ENCODE measurements at places on chromosomes 3 and 15.

DNA sequence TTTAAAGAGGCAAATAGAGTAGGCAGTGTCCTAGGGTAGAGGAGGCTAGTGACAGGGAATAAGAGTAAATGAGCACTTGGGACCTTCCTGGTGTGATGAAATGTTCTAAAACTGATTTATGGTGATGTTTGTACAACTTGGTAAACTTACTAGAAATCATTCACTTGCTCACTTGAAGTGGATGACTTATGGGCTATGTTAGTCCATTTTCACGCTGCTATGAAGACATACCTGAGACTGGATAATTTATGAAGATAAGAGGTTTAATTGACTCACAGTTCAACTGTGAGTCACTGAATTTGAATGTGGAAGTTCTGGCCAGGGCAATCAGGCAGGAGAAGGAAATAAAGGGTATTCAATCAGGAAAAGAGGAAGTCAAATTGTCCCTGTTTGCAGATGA lies 31.7 kb upstream of the DHX36 start:
- H3K27ac ChIP-seq, result no peak overlapping the region
- H3K4me3 ChIP-seq, result no peak overlapping the region
- H3K36me3 ChIP-seq, result no peaks in the 10 kb centered on the region
- no peak for DNase-seq
- no peaks in the 10 kb centered on the region for H3K27me3 ChIP-seq
- no peaks in the 10 kb centered on the region for H3K4me1 ChIP-seq

- no peak overlapping the region for H3K27ac ChIP-seq
- H3K4me3 ChIP-seq, result no peak overlapping the region
- H3K4me1 ChIP-seq, result no peaks in the 10 kb centered on the region
- DNase-seq, result no peak
Measured at GRCh38 chr15:54917312-54917711, 279.4 kb downstream of the RSL24D1 start.

DNA sequence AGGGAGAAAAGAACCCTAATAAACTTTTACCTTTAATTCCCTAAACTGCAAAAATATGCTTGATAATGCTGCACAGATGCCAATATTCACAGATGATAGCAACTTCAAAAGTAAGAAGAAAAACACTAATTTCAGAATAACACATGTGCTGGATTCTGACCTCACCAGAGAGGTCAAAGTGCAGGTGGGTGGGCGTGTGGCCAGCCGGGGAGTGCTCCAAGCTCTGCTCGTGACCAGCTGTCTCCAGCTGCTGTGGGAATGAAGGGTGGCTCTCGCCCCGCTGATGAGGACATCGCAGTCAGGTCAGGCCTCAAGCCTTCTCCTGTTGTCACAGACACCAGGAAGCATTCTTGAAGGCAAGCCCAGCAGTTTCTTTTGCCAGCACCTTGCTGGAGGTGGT lies 57.1 kb downstream of the ADAMTS17 start:
- H3K36me3 ChIP-seq, result peaks cover 9% of the 10 kb centered on the region
- H3K27ac ChIP-seq, result no peak overlapping the region
- no peaks in the 10 kb centered on the region for H3K27me3 ChIP-seq
- H3K4me1 ChIP-seq, result no peaks in the 10 kb centered on the region

DNA sequence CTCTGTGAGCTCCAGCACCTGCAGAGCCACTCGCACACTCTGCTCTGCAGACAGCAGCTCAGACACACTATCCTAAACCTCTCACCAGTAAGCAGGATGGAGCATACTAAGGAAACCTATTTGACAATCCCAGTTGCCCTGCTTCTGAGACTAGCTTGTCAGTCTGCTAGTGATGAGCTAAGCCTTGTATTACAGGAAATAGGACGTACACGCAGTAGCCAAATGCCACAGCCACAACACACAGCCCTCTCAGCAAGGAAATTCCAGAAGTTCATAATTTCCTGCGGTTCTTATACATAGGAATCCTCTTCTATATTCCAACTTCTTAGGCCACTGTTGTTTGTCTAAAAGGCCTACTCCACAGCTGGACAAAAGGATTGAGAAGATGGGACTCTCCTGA lies 74.5 kb downstream of the MYLK start:
- H3K27ac ChIP-seq, result peak overlapping the region; percentile 75
- DNase-seq, result peak; percentile 45
- peaks cover 9% of the 10 kb centered on the region for H3K27me3 ChIP-seq
- H3K4me1 ChIP-seq, result peaks cover 66% of the 10 kb centered on the region
- H3K36me3 ChIP-seq, result peaks cover 68% of the 10 kb centered on the region
- no peak overlapping the region for H3K4me3 ChIP-seq

DNA sequence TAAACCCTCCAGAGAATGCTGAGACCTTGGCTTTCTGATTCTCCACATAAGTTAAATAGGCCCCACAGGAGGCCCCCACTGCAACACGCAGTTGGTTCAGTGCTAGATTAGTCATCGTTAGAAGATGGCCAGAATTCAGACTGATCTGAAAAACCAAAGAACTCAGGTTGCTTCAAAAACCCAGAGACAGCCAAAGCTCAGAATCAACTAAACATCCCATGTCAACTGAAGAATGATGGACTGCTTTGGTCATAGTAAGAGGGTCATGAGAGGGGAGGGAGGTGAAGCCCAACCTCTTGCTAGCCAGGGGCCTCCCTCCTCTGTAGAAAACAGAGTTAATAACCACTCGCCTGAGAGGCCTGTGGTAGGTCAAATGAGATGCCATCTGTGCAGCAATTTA lies 93.1 kb downstream of the AKAP13 start:
- peak overlapping the region; percentile 71 for H3K27ac ChIP-seq
- no peaks in the 10 kb centered on the region for H3K27me3 ChIP-seq
- peaks cover 70% of the 10 kb centered on the region for H3K4me1 ChIP-seq
- H3K4me3 ChIP-seq, result peak overlapping the region; percentile 17
- H3K36me3 ChIP-seq, result no peaks in the 10 kb centered on the region
- DNase-seq, result peak; percentile 29

GRCh38 chr15:100721758-100722550 lies 119.6 kb downstream of the ASB7 start:
- H3K4me3 ChIP-seq, result peak overlapping the region; percentile 78
- H3K27ac ChIP-seq, result peak overlapping the region; percentile 100
- peaks cover 59% of the 10 kb centered on the region for H3K4me1 ChIP-seq
- peaks cover 4% of the 10 kb centered on the region for H3K27me3 ChIP-seq
- peak; percentile 100 for DNase-seq

DNA sequence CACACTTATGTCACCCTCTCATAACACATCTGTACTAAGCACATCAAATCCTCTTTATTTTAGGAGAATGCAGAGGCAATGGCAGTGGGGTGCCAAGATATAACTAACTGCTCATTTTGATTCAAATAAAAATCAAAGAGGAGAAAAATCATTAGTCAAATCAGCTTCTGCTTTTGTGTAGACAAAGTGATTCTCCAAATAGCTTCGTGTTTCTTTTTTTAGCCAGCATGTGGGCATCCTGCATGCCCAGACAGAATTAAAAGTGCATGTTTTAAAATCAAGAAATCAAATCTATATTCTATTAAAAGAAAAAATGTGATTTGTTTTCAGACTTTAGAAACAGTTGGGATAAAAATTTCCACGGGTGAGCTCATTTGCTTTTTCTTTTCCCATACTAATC lies 761.3 kb upstream of the CFAP20DC start:
- H3K27me3 ChIP-seq, result no peaks in the 10 kb centered on the region
- no peak overlapping the region for H3K4me3 ChIP-seq
- H3K36me3 ChIP-seq, result peaks cover 14% of the 10 kb centered on the region
- H3K27ac ChIP-seq, result no peak overlapping the region

GRCh38 chr3:100030346-100030745 lies 84.0 kb downstream of the FILIP1L start:
- DNase-seq, result no peak
- no peaks in the 10 kb centered on the region for H3K27me3 ChIP-seq
- H3K27ac ChIP-seq, result no peak overlapping the region
- peaks cover 29% of the 10 kb centered on the region for H3K4me1 ChIP-seq

DNA sequence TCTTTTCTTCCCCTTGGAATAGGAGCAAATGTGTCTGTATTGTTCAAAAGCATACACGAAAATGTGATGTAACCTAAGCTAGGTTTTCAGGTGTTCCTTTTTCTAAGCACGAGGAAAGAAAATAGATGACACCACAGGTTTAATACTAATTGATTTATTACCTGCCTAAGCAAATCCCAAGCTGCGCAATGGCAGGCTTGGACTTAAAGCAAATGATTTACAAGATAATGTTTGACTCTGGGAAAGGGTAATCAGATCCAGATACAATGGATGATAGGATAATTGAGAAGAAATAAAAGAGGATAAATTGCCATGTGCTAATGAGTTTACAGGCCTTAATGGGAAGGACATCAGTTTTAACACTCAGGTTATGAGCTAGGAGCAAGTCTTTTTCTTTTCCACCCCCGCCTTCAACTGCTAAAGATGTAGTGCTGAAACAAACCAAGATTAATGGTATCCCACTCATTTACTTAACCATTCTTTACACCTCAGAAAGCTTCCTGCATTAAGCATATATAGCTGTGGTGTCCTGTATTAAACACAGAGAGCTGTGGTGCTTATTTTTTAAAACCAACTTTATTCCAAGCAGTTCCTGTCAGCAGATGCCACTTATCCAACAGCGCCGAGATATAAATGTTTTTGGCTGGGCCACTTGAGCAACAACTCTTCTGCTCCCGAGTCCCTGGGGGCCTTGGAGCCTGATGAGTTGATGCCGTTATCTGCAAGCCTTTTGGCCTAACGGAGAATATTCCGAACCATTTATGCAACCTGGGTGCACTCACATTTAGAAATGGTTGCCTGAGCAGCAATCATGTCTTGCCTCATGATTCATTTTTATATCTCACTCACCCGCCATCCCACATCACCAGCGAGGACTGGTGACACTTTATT lies 205.5 kb downstream of the MECOM start:
- no peaks in the 10 kb centered on the region for H3K4me1 ChIP-seq
- H3K4me3 ChIP-seq, result no peak overlapping the region
- no peaks in the 10 kb centered on the region for H3K27me3 ChIP-seq
- no peak overlapping the region for H3K27ac ChIP-seq

DNA sequence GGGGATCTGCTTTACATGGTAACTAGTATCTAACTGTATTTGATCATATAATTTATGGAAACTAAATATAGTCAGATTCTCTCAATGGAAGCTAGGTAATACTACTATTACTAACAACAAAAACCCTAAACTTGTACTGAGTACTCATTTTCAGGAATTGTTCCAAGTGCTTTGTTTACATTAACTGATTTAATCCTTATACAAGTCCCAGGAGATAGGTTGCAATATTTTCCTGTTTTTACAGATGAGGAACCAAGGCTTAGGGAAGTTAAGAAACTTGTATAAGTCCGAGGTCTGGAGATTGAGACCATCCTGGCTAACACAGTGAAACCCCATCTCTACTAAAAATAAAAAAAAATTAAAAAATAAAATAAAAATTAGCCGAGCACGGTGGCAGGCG lies 7.5 kb upstream of the MTHFS start:
- H3K36me3 ChIP-seq, result peaks cover 9% of the 10 kb centered on the region
- no peak for DNase-seq
- no peak overlapping the region for H3K4me3 ChIP-seq
- peaks cover 7% of the 10 kb centered on the region for H3K4me1 ChIP-seq
- no peaks in the 10 kb centered on the region for H3K27me3 ChIP-seq

DNA sequence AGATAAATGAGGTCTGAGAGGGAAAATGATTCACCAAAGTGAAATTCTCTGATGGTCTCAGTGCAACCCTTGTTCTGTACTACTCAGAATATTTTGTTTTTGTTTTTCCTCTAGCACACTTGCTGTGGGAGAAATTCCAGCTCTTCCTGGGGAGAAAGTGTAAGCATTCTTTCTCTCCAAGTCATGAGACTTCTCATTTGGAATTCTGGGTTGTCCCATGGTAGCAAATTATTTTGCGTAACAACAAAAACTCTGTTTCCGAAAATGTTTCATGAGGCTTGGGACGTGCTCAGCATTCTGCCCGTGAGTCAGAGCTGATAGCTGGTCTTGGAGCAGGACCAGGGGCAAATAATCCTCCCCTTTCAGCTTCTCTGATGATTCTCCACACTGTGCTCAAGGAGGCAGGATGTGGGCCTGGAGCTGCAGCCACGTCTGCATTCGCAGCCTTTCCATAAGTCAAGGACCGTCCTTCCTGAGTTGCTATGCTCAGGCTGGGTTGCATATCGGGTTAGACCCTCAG lies 70.3 kb downstream of the SENP2 start:
- H3K27ac ChIP-seq, result peak overlapping the region; percentile 95
- peaks cover 38% of the 10 kb centered on the region for H3K36me3 ChIP-seq
- DNase-seq, result peak; percentile 99
- peaks cover 17% of the 10 kb centered on the region for H3K27me3 ChIP-seq

DNA sequence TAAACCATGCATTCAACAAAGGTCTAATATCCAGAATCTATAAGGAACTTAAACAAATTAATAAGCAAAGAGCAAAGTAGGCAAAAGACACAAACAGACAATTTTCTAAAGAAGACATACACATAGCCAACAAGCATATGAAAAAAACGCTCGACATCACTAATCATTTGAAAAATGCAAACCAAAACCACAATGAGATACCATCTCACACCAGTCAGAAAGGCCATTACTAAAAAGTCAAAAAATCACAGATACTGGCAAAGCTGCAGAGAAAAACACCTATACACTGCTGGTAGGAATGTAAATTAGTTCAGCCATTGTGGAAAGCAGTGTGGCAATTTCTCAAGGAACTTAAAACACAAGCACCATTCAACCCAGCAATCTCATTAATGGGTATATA lies 53.8 kb downstream of the FSIP1 start:
- no peak overlapping the region for H3K4me3 ChIP-seq
- H3K4me1 ChIP-seq, result peaks cover 19% of the 10 kb centered on the region
- peaks cover 3% of the 10 kb centered on the region for H3K27me3 ChIP-seq

DNA sequence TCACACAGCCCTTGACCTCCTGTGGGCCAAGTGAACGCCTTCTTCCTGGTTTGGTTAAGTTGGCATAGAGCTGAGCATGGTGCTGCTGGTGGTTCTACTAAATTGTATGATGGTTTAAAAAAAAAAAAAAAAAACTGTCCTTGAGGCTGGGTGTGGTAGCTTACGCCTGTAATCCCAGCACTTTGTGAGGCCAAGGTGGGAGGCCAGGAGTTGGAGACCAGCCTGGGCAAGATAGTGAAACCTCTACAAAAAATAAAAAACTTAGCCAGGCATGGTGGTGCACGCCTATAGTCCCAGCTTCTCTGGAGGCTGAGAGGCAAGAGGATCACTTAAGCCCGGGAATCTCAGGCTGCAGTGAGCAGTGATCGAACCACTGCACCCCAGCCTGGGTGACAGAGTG lies 58.9 kb upstream of the FLNB start:
- peaks cover 4% of the 10 kb centered on the region for H3K27me3 ChIP-seq
- peak overlapping the region; percentile 90 for H3K27ac ChIP-seq
- H3K4me1 ChIP-seq, result peaks cover 40% of the 10 kb centered on the region

GRCh38 chr15:39787479-39787878 lies 4.8 kb upstream of the FSIP1 start:
- peaks cover 11% of the 10 kb centered on the region for H3K27me3 ChIP-seq
- H3K4me3 ChIP-seq, result peak overlapping the region; percentile 3
- H3K4me1 ChIP-seq, result peaks cover 78% of the 10 kb centered on the region
- no peak for DNase-seq
- peak overlapping the region; percentile 76 for H3K27ac ChIP-seq

DNA sequence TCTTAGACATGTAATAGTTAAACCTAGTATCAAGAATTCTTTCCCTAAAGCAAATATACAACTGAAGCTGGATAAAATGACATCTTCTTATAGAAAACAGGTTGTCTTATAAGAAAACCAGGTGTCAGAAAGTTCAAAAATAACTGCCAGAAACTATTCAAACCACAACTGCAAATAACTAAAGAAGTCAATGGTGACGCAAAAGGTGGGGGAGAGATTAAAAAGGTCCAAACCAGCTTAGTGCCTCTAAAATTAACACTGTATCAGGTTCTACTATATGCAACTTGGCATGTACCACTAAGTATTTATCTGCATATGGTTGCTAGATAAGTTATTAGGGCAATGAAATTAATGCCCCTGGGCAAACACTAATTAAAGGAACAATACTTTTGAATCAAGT lies 136.8 kb downstream of the TBL1XR1 start:
- H3K27me3 ChIP-seq, result no peaks in the 10 kb centered on the region
- peaks cover 9% of the 10 kb centered on the region for H3K36me3 ChIP-seq
- DNase-seq, result no peak
- no peak overlapping the region for H3K27ac ChIP-seq
